Left hindlimb (tissue), 1 donor: ENCODE measurements at places on chromosomes 7 and 10.

GRCh38 chr7:147570390-147570789, 1020.2 kb upstream of the C7orf33 start:
- no peak for DNase-seq

DNA sequence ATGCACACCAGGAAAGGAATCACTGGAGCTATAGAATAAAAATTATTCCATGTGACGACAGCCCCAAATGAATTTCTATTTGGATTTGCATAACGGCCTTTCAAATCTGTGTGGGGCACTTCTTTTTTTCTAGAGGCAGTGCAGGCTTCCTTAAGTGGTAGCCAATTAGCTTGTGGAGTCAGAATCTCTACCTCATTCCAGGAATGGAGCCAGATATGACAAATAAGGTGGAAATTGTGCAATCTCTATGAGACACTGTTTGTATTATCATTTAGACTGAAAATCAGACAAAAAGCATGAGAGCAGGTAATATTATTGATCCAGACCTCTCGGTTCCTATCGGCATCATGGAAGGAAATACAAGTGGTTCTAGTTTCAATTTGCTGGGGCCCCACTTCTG, 78.7 kb downstream of the BEND7 start:
- DNase-seq, result no peak

- no peak for DNase-seq
Observed at GRCh38 chr10:121307411-121307980, 290.7 kb downstream of the FGFR2 start.

- DNase-seq, result peak; percentile 88
Observed at GRCh38 chr10:78802866-78803265, 265.9 kb upstream of the ZMIZ1 start.

GRCh38 chr7:42407833-42408232, 170.8 kb upstream of the GLI3 start:
- no peak for DNase-seq

DNA sequence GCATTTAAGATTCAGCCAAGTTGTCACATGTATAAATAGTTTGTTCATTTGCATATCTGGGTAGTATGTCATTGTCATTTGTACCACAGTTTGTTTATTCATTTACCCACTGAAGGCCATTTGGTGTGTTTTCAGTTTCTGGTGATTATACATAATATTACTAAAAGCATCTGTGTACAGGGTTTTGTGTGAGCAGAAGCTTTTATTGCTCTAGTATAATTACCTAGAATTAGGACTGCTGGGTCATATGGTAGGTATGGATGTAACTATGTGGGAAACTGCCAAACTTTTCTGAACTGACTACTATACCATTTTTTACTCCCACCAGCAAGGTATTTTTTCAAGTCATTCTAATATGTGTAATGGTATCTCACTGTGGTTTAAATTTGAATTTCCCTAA, 584.0 kb upstream of the GHITM start:
- no peak for DNase-seq
